ENCODE measurements at places on chromosomes 2 and 18.

- peak; percentile 86 for DNase-seq
Measured at GRCh38 chr2:134372611-134373131, 118.8 kb downstream of the MGAT5 start.

GRCh38 chr2:9307535-9307934, 100.9 kb downstream of the ASAP2 start:
- DNase-seq, result no peak

DNA sequence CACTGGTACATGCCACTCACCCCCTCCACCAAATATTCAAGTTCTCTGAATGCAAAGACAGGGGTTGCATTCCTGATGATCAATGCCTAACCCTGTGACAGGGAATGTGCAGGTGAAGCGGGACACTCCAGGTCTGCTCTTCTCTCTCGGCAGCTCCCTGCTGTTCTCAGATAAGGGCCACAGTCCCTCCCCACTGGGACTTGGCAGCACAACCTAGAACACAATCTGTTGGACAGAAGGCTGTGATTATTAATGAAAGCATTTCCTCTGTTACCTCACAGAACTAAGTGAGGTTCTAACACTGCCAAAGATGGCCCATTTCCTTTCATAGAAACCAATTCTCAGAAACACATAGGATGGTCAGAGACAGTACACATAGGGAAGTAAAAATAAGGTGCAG, 42.7 kb downstream of the VSNL1 start:
- no peak for DNase-seq

- no peak for DNase-seq
Measured at GRCh38 chr2:522776-523175, 154.4 kb downstream of the TMEM18 start.

- DNase-seq, result no peak
Measured at GRCh38 chr2:72326759-72327158, 179.1 kb upstream of the CYP26B1 start.

DNA sequence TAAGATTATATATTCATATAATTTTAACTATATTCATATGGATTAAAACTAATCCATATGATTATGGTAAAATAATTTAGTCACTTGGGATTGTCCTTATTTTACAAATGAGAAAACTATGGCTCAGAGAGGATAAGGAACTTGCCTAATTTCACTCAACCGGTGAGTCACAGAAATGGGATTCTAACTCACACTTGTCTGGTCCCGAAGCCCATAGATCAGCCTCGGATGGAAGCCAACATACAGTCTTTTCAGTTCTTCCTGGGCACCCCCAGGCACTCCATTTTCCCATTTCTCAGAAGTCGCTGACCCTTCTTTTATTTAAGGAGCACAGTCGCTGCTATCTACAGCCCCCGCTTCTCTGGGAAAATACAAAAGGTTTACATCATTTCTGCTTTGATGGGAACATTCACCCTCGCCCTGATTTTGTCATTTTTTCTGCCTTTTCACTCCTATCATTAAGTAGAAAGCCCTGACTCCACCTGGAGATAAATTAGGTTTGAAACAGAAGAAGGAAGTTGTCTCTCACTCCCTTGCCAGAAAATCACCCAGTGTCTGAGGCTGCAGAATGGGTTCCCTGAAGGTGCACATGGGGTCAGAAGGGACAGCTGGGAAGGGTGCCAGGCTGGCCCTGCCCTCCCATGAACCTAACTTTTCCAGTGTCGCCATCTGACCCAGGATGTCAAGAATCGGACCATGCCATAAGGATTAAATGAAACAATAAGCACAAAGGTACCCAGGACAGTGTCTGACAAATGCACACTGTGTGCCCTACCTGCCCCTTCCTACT, 36.6 kb downstream of the CYP1B1 start:
- no peak for DNase-seq

DNA sequence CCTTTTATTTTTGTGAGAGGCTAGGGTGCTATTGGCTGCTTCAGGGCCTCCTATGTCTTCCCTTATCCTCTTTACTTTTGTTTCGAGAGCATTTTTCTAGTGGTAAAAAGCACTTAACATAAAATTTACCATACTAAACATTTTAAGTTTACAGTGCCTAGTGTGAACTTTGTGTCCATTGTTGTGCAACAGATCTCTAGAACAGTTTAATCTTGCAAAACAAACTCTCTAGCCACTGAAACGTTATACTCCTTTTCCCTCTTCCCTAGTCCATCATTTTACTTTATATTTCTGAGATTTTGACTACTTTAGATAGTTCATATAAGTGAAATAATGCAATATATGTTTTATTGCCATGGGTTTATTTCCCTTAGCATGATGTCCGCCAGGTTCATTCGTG, 580.6 kb downstream of the THSD7B start:
- DNase-seq, result no peak

- no peak for DNase-seq
Measured at GRCh38 chr2:24538720-24539119, 47.7 kb downstream of the NCOA1 start.

- DNase-seq, result no peak
Measured at GRCh38 chr2:12755384-12755783, 38.6 kb downstream of the TRIB2 start.

DNA sequence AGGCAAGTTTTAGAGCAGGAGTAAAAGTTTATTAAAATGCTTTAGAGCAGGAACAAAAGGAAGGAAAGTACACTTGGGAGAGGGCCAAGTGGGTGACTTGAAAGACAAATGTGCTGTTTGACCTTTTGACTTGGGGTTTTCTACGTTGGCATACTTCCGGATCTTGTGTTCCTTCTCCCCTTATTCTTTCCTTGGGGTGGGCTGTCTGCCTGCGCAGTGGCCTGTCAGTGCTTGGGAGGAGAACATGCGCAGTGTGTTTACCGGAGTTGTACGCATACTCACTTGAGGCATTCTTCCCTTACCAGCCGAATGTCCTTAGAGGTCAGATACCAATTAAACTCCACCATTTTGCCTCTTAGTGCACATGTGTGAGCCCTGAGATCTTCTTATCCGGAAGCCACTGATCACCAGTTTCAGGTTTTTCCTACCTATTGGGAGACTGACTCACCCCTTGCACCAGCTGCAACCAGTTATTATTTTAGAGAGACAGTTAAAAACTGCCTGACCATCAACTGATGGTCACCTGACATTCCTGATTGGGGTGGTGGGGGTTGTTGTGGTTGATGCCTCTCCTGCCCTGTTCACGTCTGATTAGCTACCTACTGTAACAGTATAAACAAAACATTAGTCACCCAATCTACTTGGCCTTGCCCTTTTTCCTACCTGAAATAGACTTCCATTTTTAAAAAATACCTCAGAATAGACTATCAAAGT, 67.5 kb downstream of the NYAP2 start:
- no peak for DNase-seq

GRCh38 chr2:202265467-202266277, at the start of gene NOP58:
Gene NOP58, plus strand, starts transcription at chr2:202265763. Its CDS starts 179 bp downstream, at chr2:202265942.
- DNase-seq, result peak; percentile 91

DNA sequence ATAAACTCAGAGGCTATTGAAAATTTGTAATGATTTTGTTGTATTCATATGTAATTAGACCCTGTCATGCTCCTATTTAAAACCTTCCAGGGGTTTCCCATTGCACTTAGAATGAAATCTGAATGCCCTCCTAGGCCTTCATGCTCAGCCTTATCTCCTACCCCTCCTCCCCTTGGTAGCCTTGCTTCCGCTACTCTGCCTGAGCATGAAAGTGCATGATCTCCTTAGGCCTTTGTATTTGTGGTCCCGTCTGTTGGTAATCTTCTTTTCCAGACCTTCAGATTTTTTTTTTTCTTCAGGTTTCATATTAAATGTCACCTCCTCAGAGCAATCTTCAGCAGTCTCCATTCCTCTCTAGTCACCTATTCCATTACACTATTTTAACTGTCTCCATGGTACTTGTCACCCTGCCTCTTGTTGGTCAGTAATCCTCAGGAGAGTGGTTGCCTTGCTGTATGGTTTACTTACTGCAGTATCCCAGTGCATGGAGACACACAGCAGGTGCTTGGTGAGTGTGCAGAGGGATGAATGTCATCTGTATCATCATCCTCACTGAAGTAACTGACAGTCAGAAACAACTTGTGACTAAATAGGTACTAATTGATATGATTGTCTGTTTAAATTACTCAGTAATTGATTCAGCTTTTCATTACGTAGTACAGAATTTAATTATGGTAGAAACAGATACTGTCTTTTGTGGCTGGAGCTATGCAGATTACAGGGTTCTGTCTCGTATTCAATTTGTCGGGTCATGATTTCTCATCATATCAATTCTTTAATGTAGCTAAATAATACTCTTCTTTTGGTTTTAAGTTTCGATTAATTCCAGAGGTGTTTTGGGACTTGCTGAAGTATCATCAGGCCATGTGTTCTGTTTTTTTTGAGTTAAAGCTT, 63.9 kb downstream of the PHLPP1 start:
- DNase-seq, result peak; percentile 36

DNA sequence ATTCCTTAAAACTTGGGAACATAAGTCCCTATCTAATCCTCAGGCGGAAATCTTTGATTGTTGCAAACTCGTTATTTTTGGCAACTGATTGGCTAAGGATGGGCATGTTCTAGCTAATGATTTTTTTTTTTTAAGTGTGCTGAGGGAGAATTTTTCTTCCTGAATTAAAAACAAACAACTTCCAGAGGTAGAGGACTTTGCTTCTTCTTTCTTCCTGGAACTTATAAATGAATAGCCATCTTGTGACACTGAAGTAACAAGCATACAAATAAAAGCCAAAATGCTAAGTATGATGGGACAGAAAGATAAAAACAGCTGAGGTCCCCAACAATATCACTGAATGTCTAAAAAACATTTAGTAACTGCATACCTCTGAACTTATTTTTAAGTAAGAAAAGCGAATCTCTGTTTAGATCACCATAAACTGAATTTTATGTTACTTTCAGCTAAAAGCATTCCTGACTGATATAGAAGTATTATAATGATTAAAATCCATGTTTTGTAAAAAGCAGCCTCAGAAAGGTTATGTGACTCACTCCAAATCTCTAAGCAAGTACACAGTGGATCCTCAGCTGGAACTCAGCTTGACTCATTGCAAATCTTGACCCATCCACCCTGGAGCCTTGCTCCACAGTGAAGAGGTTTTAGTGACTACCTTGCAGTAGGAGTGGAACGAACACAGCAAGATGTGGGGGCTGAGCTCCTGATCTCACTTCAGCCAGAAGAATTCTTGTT, 344.4 kb downstream of the CLIP4 start:
- DNase-seq, result no peak

DNA sequence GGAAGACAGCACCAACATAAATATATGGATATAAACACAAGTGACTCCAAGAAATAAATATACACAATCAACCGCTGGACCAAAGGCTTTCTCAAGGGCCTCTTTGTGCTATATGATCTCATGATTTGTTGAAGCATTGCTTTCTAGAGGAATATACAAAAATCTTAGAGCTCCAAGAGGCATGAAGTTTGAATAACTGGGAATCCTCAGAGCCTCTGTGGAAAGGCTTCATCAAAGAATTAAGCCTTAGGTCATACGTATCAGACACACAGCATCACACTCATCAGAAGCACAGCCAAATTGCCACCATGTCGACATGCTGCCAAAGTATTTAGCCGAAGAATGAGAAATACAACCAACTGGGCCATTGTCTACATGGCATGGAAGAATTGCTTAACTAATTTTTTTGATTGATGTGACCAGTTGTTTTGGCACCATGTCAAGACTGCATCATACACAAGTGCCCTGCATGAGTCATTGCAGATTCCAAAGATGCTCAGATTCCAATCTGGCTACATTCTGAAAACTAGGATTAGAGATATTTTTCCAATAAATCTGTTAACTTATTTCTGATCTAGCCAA, 860.6 kb upstream of the ZEB2 start:
- peak; percentile 25 for DNase-seq

DNA sequence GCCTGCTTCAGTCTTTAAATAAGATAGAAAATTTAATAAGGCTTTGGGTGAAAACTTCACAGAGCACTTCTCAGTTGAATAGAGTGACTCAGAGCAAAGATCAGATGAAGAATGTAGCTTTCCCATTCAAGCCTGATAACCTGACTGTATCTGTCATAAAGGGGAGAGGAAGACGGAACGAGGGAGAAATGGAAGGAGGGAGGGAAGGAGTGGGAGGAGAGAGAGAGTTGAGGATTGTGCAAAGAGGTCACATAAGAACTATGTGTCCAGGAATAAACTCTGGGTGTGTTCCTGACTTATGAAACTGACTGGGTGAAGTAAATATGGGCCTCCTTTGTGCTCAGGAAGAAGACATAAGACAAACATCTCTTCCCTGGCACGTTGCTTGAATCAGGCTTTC, 385.5 kb downstream of the LPIN1 start:
- no peak for DNase-seq

DNA sequence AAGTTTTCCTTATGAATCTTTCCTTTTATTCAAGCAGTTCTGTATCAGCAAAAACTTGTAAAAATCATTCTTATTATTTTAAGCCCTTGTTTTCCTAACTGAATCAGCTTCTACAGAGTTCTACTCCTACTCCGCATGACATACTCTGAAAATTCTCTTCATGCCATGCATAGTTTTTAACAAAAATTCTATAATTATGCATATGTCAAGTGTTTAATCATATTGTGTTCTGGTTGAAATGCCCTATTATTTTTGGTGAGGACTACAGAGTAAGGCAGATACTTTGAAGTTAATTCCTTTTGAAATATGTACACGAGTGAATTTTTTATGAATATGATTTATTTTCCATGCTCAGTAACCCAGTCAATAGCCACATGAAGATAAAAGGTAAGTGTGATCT, 28.8 kb downstream of the ANKRD30B start:
- no peak for DNase-seq

- no peak for DNase-seq
Measured at GRCh38 chr2:119175517-119175916, 17.0 kb upstream of the C1QL2 start.
